Head of caudate nucleus (tissue), 42 donors: ENCODE measurements at places on chromosomes 4 and X.

DNA sequence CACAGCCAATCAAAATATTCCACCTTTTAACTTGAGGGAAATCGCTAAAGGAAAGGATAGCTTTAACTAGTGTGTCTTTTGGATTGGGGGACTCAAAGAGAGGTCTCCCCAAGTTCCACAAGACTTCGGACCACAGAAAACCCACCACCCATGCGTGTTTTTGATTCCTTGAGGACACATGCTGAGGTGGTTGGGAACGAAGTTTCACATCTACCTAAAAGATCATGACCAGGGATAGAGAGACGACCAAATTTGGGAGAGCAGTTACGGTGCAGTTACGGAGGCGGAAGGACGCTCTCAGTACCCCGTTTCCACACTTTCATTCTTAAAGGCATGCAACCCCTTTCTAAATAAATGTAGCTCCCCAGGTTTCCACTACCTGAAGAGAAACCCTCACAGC is 1.1 kb downstream of the PCYT1B start:
- no peak for DNase-seq

DNA sequence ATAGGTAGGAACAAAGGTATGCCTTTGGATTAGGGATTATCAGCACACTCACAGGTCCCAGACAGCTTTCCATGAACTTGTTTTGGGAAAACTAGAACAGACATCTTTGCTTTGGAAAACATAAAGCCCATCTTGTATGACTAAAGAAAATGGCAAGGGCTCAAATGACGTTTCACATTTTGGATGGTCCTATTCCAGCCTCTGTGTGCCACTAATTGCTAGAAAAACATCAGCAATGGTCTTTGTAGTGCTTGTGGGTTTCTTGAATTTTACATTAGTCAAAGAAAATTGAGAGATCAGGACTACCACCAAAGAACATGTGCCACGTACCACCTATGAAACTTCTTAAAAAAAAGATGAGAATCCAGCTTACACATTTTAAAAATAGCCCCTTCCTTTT is 111.4 kb downstream of the HDAC8 start:
- DNase-seq = no peak

DNA sequence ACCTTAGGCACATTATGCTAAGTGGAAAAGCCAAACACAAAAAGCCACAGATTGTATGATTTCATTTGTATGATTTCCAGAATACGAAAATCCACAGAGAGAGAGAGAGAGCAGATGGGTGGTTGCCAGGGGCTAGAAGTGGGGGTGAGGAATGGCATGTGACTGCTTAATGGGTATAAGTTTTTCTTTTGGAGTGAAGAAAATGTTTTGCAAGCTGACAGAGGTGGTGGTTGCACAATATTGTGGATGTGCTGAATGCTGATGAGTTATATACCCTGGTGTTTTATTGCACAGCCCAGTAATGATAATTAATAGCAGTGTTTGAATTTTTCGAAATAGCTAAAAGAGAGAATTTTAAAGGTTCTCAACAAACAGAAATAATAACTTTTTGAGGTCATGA is 386.1 kb upstream of the HS3ST1 start:
- no peak for DNase-seq

DNA sequence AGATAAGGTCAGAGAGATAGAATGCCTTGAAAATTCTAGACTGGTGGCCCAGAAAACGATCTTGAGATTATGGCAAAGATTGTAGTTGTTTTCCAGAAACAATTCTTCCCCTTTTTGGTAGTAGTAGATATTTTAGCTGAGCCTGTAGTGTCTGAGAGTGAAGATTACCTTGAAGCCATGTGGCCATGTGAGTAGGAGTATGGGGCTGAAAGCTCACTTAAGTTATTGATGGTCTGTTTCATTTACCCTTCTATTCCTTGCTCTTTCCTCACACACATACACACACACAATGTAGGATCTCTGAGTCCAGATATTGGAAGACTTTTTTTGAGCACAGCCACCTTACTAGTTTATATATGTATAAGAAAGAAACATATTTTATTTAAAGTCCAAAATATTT is 941.6 kb upstream of the GRID2 start:
- DNase-seq = no peak

DNA sequence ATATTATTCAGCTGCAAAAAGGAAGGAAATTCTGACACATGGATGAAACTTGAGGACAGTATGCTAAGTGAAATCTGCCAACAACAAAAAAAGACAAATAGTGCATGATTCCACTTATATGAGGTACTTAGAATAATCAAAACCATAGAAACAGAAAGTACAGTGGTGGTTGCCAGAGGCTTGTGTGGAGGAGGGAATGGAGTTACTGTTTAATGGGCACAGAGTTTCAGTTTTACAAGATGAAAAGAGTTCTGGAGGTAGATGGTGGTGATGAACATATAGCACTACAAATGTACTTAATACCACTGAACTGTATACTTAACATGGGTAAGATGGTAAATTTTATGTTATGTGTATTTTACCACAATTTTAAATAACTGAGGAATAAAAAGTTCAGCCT is 212.0 kb upstream of the KLF3 start:
- DNase-seq = no peak

DNA sequence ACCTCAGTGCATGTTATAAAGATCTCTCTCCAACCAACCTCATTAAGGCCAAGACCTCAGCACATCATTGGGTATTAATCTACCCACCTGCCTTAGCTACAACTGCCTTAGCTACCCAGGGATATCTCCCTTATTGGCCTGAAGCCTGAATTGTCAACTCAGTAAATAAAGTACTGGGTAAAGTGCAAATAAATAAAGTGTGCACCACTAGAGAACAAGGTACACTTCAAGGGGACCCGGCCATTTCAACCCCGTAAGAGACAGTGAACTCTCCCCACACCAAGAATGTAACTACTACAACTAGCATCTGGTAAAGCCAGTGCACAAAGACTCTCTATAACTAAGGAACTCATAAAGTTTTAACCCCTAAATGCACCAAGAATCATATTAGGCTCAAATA is 61.7 kb upstream of the POU3F4 start:
- DNase-seq = no peak

DNA sequence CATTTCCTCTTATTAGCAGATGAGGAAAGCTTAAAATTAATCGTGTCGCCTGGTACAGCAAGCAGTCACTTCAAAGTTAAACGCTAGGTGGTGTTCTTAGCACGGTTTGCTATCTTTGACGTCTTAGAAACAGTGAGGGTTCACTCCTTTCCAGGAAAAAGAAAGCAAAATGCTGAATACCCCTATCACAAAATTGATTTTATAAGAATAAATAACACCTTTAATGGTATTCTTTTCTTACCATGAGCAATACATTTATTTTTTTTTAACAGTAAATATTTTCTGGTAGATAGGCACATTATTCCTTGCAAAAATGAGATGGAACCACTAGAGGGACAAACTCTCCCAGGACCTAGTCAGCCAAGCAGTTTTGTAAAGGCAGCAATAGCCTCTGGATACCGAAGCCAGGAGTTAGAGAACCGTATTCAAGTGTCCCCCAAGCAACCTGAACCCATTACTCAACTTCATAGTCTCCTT is 153.9 kb downstream of the KDR start:
- no peak for DNase-seq

GRCh38 chrX:53291596-53291995 is 10.2 kb upstream of the IQSEC2 start:
- DNase-seq = no peak

- DNase-seq = no peak
These were observed 99.5 kb upstream of the FAM9B start for GRCh38 chrX:9133426-9133825.

- no peak for DNase-seq
These were observed 69.7 kb upstream of the DCLK2 start for GRCh38 chr4:150008546-150008945.

GRCh38 chr4:185096032-185096653 is 46.9 kb upstream of the SLC25A4 start:
- DNase-seq = no peak

GRCh38 chr4:113450295-113451080 is 311.1 kb downstream of the CAMK2D start:
- DNase-seq = no peak

- DNase-seq = no peak
These were observed 25.9 kb downstream of the PKD2 start for GRCh38 chr4:88033309-88033708.

DNA sequence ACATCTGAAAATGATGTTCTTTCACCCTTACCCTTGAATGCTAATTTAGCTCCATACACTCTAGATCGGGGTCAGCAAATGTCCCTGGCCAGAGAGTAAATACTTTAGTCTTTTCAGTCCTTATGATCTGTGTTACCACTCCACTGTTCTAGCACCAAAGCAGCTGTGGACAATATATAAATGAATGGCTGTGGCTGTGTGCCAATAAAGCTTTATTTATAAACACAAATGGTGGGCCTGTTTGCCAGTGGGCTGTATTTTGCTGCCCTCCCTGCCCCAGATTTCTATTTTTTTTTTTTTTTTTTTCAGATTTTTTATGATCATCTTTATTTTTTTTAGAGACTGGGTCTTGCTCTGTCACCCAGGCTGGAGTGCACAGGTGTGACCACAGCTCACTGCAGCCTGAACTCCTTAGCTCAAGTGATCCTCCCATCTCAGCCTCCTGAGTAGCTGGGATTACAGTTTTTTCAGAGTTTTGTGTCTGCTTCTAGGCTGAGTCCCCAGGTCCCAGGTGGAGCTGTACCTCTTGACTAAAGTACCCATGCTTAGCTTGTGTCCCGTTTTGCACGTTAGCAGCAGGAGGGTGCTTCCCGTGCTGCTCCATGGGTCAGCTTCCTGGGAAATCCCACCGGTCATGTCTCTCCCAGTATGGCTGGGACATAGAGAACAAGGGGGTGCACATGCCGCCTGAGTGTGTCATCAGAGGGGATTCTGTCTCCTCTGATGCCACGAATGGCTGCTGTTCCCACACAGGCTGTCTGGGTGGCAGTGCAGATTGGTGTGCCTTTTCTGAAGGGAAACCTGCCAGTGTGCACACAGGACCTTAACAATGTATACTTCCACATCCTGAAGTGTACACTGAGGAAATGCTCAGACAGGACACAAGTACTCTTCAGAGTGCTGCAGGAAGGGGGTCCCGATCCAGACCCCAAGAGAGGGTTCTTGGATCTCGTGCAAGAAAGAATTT is 16.0 kb upstream of the GRPEL1 start:
- DNase-seq = no peak

DNA sequence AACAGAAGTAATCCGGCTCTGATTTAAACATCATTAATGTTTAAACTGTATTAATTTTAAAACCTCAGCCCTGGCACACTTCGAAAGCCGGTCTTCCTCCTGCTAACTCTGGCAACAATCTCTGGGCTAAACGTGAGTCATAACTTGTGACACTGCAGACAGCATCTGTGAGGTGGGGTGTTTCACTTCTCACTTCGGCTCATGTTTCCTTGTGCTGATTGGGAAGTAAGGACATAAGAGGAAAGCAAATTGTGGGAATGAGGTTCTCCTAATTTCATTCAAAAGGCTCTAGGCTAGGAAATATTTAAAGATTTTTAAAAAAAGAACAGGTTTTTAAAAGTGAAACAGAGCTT is 139.9 kb upstream of the USP9X start:
- DNase-seq = no peak

- no peak for DNase-seq
These were observed 13.1 kb downstream of the GASK1B start for GRCh38 chr4:158159718-158160094.

- no peak for DNase-seq
These were observed 145.8 kb downstream of the FBXO8 start for GRCh38 chr4:174137698-174138097.

- DNase-seq = peak; percentile 65
These were observed 1577.0 kb upstream of the TENM3 start for GRCh38 chr4:180665994-180666824.

DNA sequence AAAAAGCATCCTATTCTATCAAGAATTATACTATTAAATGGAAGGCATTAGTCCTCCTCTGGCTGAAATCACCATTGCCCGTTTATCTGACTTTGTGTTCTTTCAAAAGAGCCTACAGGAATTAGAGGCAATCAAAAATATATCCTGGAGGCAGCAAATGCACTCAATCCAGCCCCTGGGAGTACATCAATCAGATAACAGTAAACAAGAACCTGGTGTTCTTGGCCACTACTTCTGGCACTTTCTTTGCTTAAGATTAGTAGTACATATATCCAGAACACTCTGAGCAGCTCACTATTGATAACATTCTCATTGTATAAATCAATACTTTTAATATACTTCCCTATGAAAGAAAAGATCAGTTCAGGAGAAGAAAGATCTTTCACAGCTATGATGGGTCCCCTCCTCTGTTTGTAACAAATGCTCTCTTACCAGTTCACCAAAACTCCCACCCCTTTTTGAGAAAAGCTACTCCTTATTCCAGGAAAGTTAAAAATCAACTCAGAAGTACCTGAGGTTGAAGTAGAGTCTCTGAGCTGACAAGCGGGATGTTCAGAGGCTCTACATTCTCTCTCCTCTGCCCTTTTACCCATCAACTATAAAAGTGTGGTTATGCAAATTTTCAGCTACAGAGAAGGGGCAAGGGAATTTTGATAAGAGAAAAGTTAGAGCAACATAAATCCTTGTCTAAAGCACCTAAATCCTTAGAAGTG is 176.0 kb downstream of the COX18 start:
- DNase-seq = no peak

DNA sequence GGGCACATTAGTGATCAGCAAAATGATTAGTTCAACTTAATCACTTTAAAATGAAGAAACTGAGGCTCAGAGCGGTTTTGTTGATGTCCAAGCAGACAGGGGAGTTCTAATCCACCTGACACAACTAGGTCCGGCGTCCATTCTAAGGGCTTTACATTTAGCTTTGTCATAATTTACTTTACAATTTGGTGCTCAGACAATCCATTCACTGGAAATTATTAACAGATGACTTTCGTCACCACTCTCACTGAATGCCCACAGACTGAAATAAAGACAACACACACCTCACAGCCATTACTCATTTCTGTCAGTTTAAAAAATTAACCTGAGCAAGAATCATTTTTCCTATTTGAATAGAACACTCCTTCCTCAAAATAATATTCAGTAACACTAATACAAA is 10.8 kb downstream of the NR3C2 start:
- DNase-seq = no peak

- DNase-seq = no peak
These were observed 53.0 kb downstream of the POF1B start for GRCh38 chrX:85326234-85327059.

DNA sequence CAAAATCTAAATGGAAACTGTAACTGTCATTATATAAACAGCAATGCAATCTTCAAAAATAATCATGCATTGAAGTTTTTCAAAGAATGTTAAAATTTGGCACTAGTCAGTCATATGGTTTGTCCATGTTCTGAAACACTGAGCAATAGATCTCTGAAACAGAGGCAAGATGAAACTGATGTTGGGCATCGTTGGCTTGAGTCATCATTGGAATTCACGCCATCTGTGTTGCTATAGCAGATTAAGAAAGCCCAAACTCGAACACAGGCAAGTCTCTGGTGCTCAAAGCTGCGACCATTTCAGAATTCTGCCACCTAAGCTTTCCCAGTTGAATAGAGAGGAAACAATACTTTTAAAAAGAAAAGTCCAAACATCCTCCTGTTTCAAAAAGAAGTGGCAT is 114.1 kb upstream of the PPARGC1A start:
- DNase-seq = no peak
